Fibroblast of pulmonary artery (primary cell): ENCODE measurements at places on chromosomes 3 and 15.
A peak's percentile ranks its signal among the peaks of the same experiment; 100 is the strongest.

DNA sequence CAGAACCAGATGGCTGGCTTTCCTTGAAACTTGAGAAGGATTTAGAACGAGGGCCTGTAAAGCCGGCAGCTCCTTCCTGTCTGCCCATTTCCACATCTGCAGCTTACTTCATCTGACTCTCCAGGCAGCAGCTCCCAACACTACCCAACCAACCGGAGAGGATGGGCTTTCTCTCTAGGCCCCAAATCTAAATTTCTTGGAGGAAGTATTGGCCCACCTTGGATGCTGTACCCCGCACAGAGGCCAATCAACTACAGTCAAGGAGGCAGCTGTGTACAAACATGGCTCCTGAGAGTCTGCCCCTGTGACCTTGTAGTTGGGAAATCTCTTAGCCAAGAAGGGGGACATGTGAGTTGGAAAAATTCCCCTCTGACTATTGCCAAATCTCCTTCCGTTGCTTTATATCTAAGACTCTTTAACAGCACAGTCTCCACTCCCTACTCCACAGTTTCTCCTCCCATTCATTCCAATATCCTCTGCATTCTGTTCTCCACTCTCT, 8.0 kb upstream of the ACAP2 start:
- peak; percentile 97 for DNase-seq

- no peak for DNase-seq
Observed at GRCh38 chr3:62370858-62371719, 2.3 kb downstream of the FEZF2 start.

DNA sequence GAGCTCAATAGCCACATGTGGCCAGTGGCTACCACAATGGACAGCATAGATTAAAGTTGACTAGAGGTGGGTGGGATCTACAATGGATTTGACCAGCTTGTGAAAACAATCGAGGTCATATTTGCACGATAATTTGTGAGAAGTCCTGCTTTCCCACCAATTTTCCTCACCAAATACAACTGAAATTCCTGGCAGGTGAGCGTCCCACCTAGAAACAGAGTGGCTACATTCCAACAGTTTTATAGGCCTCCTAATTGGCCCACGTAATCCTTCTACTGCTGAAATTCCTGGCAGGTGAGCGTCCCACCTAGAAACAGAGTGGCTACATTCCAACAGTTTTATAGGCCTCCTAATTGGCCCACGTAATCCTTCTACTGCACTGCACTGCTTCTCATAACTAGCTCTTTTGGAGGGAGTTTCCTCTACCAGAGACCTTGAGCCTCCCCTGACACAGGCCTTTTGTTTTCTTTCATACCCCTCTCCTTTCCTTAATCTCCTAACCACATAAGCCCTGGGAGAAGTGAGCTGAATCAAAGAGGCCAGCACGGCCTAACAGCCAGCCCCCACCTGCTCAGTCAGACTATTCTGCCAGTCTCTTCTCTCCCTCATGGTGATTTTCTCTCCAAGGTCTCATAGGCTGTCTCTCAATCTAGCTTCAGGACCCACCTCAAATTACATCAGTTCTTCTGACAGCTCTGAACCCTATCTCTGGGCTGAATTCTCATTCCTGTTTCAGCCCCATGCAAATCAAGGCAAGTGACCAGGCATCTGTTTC, 80.2 kb downstream of the BFSP2 start:
- DNase-seq = no peak

- DNase-seq = no peak
Observed at GRCh38 chr3:23258110-23258509, 55.0 kb downstream of the UBE2E2 start.

- peak; percentile 68 for DNase-seq
Observed at GRCh38 chr3:62201438-62202035, 171.8 kb downstream of the FEZF2 start.

- no peak for DNase-seq
Observed at GRCh38 chr3:69276884-69277283, 109.0 kb downstream of the FRMD4B start.

GRCh38 chr3:11607816-11608215, 35.9 kb downstream of the VGLL4 start:
- peak; percentile 63 for DNase-seq

DNA sequence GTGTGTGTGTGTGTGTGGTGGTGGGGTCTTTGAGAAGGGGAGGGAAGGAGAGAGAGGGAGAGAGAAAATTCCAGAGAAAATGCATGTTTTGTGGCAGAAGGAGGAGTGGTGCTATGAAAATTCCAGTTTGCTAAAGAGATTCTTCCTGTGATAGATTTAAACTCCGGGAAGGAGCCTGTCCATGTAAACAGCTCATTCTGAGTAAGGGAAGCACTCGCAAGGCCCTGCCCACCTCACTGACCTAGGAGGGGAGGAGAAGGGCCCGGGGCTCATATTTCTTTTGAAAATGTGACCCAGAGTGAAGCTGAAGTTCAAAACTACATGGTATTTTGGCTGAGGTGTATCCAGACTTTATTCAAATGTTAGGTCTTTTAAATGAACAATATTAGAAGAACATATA, 41.3 kb downstream of the ADAMTSL3 start:
- DNase-seq = no peak

GRCh38 chr3:46706771-46707582, 5.8 kb downstream of the TMIE start:
- no peak for DNase-seq

- peak; percentile 38 for DNase-seq
Observed at GRCh38 chr3:46931631-46932331, 44.8 kb downstream of the CCDC12 start.

GRCh38 chr3:28171962-28172361, 69.5 kb upstream of the CMC1 start:
- no peak for DNase-seq

- DNase-seq = no peak
Observed at GRCh38 chr3:190258634-190259033, 63.6 kb downstream of the CLDN1 start.

DNA sequence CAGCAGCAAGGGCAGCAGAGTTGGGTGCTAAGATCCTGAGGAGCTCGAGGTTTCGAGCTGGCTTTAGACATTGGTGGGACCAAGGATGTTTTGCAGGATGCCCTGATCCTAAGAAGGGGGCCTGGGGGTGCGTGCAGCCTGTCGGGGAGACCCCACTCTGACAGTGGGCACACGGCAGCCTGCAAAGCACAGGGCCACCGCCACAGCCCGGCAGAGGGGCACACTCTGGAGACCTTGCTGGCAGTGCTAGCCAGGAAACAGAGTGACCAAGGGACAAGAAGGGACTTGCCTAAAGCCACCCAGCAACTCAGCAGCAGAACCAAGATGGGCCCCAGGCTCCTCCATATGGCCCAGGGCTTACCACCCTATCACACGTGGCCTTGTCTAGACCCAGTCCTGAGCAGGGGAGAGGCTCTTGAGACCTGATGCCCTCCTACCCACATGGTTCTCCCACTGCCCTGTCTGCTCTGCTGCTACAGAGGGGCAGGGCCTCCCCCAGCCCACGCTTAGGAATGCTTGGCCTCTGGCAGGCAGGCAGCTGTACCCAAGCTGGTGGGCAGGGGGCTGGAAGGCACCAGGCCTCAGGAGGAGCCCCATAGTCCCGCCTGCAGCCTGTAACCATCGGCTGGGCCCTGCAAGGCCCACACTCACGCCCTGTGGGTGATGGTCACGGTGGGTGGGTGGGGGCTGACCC, 18.8 kb downstream of the SEC61A1 start:
- no peak for DNase-seq

DNA sequence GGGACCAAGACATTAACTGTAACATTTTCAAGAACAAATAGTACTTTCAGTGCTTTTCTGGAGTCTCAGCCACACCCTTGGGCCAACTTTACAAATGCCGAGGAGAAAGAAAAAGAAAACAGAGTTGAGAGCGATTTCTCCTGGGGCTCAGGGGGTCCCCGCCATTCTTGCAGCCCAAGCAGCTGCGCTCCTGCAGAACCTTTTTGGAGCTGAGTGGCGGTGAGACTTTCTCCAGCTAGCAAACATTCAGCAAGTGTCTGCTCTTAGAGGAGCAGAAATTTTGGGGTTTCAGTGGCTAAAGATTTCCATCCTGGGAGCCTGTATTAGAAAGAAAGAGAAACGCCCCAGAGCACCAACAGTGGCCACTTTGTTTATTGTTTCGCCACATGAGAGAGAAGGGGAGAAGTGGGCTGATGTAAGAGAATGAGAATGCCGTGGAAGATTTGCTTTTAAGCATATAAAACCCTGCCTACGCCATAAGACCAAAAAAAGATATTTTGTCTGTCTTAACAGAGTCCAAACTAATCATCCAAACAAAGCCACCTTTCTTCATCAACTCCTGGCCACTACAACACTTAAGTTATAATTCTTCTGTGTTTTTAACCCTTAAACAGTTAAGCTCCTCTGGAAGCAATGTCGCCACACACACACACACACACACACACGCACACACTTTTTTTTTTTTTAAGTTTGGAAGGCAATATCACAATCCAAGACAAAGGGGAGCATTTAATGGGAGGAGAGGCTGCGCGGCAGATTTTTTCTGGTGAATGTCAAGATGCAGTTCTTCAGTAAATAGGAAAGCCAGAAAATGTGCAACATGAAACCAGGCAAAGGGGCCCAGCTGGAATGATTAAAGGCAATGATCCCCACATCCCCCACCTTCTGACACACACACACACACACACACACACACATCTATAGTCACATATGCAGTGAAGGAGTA, 19.2 kb downstream of the EID1 start:
- DNase-seq = peak; percentile 75

DNA sequence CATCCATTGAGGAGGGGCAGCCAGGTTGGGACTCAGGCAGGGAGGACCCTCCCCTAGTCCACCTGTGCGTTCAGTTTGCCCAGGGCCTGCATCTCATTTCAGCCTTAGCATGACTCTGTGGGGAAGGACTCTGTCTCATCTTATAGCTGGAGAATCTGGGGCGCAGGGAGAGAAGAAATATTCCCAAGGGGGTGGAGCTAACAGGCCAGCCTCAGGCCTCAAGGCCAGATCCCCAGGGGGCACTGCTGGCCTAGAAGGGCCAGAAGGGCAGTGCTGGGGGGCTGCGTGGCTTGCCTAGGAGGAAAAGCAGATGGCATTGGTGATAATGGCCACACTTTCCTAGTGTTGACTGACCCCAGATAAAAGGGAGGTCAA, 10.9 kb downstream of the AMOTL2 start:
- DNase-seq = no peak

GRCh38 chr3:184320104-184320445, 5.7 kb downstream of the EIF4G1 start:
- peak; percentile 96 for DNase-seq

DNA sequence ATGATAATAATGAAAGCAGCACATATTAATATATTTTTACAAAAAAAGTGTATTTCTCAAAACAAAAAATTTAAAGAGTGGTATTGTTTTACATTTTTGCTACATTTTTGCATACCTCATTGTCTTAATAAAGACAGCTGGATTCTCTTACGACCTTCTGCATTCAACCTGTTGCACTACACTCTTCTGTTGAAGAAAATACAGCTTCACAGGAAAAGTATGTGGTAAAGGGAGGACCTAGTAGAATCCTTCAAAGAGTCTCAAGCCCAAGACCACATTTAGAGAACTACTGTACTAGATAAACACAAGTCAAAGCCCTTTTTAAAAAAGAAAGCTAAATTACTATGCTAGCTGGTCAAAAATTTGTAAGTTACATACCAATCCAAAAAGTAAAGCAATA, 7.9 kb downstream of the ZNF280D start:
- DNase-seq = no peak

DNA sequence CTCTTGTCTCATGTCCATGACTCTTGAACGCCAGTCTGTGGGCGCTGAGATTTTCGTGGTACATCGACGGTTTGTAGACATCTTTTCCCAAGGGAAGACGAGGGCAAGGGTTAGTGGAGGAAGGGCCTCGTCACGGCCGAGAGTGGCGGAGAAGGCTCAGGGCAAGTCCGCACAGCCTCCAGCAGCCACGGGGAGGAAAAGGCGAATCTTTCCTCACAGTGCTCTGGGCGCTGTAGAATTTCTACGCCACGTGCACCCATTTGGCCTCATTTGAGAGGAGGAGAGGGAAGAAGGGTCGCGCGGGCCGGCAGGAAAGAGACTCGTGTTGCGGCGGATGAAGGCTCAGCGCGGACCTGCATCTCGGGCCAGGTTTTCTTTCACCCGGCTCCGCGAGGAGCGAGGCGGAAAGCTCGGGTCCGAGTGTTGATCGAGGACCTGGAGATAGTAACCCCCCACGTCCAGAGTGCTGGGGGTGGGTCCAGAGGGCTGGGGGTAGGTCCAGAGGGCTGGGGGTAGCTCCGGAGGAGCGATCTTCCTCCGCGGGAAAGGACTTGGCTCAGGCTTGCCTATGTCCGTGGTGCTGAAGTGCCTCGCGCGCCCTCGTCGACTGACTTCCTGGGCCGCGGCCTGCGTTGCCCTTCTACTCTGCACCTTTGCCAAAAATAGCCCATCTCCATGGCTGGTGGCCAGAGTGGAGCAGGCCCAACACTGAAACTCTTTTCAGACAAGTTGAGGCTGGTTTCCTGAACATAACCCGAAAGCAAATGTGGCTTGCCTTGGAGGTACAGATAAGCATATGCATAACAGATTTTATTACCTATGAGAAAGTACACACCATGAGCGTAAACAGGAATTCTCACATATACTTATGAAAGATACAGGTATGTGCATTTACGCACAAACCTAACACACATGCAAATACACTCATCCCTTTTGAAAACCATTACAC, 1.1 kb downstream of the SLC35G2 start:
- peak; percentile 68 for DNase-seq

- DNase-seq = no peak
Observed at GRCh38 chr3:11385326-11385725, 113.1 kb downstream of the ATG7 start.
